ENCODE measurements at places on chromosomes 16 and 17. TPM values are rescaled to one million over a fixed set of nuclear protein-coding genes. Genes with fewer than 3 reads are reported as not detected.

SOCS7 gene
- 16.0 TPM for total RNA-seq

NLRC5 gene
- 4.5 TPM for total RNA-seq

OVCA2 gene
- total RNA-seq = 63.4 TPM

OR1A1 gene
- total RNA-seq = not detected

GNGT2 gene
- total RNA-seq = 0.75 TPM

PHKG2 gene
- 29.4 TPM for total RNA-seq

C16orf74 gene
- total RNA-seq = 16.2 TPM

KRTAP17-1 gene
- total RNA-seq = not detected

CMTM3 gene
- 106 TPM for total RNA-seq

KRTAP2-4 gene
- not detected for total RNA-seq

P2RX5 gene
- 27.4 TPM for total RNA-seq

NTN3 gene
- not detected for total RNA-seq

KCNJ16 gene
- total RNA-seq = 0.21 TPM

TSNAXIP1 gene
- total RNA-seq = 0.31 TPM

PIPOX gene
- 0.21 TPM for total RNA-seq

NXPH3 gene
- total RNA-seq = 0.50 TPM

KRTAP4-4 gene
- not detected for total RNA-seq

CMIP gene
- total RNA-seq = 94.7 TPM

SDR42E1 gene
- 1.3 TPM for total RNA-seq

CACNG3 gene
- total RNA-seq = not detected

SEPTIN12 gene
- not detected for total RNA-seq
